ENCODE measurements at places on chromosomes 1 and 21. TPM values are rescaled to one million over a fixed set of nuclear protein-coding genes. Genes with fewer than 3 reads are reported as not detected.

DNA sequence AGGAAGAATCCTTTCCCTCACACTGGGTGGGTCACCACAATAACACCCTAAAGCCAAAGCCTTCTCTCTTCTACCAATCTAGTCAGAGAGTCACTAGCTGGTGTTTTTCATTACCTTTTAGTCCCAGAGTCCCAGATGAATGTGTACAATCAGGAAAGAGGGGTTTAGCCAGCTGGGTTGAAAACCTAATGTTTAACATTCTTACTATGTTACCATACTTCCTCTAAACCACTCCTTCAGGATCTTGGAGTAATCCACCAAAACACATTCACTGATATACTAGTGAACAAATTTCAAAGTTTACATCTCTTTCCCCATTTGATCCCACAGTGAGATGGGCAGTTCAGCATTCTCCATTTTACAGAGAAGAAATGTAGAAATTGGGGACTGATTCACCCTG lies 9.7 kb downstream of the LPAR3 start:
- no peak for DNase-seq

The TMPRSS3 gene
- total RNA-seq: 1.7 TPM

The ATP1A4 gene
- total RNA-seq: 0.96 TPM

GRCh38 chr1:116334015-116334547 lies 39.0 kb upstream of the ATP1A1 start:
- no peak for DNase-seq

The C1orf216 gene
- 13.5 TPM for total RNA-seq

DNA sequence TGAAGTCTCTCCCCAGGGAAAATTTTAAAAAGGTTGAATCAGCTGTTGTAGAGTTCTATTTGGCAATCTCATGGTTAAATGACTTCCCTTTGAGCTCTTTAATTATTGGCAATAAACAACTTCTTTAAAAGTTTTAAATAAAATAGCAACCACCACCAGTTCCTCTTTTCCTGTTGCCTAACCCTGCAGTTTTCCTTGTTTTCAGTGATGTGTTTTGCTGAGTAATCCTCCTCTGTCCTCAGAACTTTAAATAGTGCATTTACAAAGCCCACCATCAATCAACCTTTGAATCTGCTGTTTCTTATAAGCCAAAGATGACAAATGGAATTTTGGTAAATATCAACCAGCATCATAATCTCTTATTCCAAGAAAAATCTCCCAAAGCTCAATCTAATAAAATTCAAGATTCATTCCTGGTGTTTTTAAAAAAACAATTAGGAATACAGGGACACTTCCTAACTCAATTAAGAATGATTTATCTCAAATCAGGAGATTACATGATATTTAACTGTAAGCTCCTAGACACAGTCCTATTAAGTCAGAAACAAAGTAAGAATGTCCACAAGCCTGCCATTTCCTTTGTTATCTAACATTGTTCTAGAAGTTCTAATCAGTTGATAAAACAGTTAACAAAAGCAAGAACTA lies 14.8 kb downstream of the AVPR1B start:
- peak; percentile 56 for DNase-seq

The PLA2G2A gene
- 12.3 TPM for total RNA-seq

- no peak for DNase-seq
These were observed 20.3 kb downstream of the PTGS2 start for GRCh38 chr1:186659890-186660341.

The AGT gene
- not detected for total RNA-seq

DNA sequence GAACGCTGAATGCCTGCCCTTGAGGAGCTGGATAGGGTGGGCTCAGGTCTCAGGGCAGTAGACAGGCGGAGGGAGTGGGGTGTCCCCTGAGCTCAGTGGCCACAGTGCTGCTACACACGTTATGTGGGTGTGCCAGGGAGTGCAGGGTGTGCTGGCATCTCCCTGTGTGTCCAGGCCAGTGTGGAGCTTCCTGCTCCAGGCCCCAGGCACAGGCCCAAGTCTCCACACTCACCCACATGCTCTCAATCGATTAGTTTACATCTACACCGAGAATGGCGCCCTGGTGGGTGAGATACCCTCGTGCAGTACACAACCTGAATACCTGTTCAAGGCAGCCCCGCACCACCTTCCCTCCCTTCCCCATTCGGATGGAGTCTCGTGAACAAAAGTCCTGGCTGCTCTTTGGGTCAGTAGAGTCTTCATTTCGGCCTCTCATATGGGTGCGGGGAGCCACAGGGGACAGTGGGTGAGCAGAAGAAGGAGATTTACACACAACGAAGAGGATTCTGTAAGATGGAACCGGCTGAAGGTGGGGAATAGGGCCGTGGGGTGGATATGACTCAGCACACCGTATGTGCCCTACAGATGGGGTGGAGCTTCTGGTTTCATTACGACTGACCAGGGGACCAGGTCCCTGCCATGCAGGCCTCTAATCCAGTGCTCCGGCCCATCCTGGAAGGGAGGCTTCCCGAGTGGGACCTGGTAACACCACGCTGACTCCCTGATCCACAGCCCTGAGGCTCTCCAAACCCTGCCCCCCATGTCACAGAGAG lies 93.3 kb downstream of the SPSB1 start:
- no peak for DNase-seq

DNA sequence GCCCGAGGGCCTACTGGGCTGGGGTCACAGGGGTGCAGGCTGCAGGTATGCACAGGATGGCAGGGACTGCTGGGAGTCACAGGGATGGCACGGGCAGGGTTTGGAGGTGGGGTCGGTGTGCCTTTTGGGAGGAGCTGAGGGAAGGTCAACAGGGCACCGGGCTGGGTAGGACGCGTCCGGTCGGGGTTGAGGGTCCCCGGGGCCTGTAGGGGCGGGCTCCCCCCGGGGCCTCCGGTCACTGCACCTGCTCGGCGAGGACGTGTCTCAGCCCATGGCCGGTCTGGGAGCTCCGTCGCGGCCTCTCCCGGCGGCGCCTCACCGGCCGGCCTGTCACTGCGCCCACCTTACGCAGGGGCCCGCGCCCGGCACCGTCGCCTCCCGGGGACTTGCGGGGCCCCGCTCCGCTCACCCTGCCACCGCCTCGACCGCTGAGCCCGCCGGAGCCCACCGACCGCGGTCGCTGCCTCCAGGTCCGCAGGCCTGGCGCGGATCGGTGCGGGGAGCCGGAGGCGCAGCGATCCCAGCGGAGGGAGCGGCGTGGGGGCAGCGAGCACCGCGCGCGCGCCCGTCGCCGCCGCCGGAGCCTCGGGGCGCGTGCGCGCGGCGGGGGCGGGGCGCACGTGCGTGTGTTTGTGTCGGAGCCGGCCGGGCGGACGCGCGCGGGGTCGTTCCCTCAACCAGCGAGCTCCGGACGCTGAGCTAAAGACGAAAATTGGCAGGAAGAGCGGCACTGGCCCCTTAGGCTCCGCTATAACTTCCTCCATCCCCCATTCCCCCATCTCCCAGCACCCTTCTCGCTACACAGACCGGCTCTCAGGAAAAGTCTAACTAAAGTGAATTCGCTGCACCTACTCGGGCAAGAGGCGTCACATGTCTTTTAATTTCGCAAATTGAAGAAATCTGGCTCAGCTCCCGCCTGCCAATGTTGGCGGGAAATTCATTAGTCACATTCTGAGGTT lies at the start of gene AMIGO1:
TSS of gene AMIGO1 (minus strand) at position 552 of the 959 bp plus-strand sequence. CDS start 815 bp downstream, outside the sequence.
- DNase-seq: peak; percentile 50

The ASPM gene
- 12.3 TPM for total RNA-seq

GRCh38 chr1:101943237-101943636 lies 53.5 kb downstream of the OLFM3 start:
- DNase-seq: no peak

DNA sequence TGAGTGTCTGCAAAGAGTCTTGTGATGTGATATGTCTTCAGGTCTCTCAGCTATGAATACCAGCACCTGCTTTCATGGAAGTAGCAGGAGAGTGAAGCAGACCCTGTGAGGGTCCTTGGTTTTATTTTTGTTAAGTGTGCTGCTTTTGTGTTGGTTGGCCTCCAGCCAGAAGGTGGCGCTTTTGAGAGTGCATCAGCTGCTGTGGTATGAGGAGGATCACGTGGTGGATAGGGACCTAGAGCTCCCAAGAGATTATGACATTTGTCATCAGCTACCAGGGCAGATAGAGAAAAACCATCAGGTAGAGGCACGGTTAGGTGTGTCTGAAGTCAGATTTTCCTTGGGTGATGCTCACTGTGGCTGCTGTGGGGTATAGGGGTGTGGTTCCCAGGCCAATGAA lies 1232.1 kb downstream of the MRPL39 start:
- DNase-seq: no peak

DNA sequence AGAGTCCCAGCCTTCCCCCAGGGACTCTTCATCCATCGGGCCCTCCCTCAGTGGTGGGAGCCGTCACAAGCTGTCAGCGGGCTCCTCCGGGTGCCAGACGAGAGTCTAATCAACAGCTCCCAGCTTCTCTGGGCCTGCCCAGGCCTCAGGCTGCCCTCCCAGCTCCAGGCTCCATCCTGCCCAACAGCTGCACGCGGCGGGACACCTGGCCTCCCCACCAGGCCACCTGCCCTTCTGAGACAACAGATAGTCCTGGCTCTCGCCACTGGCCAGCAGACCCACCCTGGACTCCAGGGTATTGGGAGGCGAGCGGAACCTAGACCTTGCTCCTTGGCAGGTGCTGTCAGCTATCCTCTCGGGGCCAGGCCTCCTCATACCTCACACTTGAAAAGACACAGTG lies 3.1 kb downstream of the WNT4 start:
- no peak for DNase-seq

DNA sequence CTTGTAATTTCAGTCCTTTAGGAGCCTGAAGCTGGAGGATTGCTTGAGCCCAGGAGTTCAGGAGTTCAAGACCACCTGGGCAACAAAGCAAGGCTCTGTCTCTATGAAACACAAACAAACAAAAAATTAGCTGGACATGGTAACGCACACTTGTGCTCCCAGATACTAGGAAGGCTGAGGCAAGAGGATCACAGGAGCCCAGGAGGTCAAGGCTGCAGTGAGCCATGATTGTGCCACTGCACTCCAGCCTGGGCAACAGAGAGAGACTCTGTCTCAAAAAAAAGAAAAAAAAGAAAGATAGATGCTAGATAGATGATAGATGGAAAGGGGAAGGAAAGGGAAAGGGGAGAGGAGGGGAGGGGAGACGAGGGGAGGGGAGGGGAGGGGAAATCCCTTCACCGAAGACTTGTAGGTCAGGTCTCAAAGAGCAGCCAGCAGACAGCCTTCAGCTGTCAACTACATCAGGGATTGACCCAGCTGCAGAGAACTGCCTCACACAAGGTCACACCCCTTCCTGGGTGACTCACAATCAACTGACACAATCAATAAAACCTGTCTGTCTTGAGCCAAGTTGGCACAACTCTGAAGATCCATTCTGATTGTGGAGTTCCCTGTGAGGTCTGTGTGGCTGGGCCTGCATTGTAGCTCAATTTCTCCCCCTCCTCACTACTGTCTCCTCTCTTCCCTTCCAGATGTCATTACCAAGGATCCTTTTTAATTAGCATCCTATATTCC lies 200.6 kb downstream of the RGS7 start:
- DNase-seq: no peak

- no peak for DNase-seq
These were observed 23.8 kb downstream of the C1orf198 start for GRCh38 chr1:230844561-230844960.

The ERG gene
- 14.9 TPM for total RNA-seq

GRCh38 chr1:182599339-182599738 lies 4.8 kb downstream of the RGS16 start:
- no peak for DNase-seq

The SPRR2G gene
- 11.3 TPM for total RNA-seq

DNA sequence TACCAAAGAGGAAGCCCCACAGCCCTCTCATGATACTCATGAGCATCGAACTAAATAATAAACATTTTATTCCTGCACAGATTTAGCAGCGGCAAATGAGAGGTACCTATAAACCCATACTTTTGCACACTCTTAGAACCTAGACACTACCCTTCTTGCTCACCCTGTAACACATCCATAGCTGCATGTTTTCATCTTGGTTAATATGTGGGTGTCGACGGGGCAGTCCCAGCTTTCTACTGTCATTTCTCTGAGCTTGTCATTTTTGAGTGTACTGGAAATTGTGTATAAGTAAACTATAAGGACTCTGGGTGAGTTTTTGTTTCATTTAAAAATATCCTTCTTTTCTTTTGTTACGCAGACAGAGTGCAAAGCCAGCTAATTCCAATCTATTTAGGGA lies 25.5 kb downstream of the OVGP1 start:
- DNase-seq: no peak

- DNase-seq: peak; percentile 43
These were observed 43.2 kb downstream of the GJA5 start for GRCh38 chr1:147717051-147717705.

DNA sequence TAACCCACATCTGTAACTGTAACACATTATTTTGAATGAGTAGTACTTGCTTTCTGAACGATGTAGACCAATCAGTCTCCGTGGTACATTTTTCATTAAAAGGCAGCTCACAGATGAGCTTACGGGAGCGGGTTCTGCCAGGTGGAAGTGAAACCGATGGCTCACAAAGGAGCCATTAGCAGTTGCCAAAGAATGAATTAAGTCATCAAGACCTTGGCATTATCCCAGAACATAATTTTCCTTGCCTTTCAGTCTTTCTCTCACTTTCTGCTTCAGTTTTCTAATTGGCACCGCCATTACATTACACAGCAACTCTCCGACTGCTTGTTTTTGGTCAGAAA lies 33.5 kb upstream of the UTS2 start:
- DNase-seq: no peak

- DNase-seq: no peak
These were observed 50.2 kb upstream of the TACSTD2 start for GRCh38 chr1:58627221-58627620.

- DNase-seq: no peak
These were observed 25.7 kb downstream of the TMEM69 start for GRCh38 chr1:45713711-45714110.

The LCE1F gene
- not detected for total RNA-seq

The ACTL8 gene
- 1.2 TPM for total RNA-seq

The FOXD2 gene
- total RNA-seq: 0.24 TPM

The LCE1C gene
- not detected for total RNA-seq

DNA sequence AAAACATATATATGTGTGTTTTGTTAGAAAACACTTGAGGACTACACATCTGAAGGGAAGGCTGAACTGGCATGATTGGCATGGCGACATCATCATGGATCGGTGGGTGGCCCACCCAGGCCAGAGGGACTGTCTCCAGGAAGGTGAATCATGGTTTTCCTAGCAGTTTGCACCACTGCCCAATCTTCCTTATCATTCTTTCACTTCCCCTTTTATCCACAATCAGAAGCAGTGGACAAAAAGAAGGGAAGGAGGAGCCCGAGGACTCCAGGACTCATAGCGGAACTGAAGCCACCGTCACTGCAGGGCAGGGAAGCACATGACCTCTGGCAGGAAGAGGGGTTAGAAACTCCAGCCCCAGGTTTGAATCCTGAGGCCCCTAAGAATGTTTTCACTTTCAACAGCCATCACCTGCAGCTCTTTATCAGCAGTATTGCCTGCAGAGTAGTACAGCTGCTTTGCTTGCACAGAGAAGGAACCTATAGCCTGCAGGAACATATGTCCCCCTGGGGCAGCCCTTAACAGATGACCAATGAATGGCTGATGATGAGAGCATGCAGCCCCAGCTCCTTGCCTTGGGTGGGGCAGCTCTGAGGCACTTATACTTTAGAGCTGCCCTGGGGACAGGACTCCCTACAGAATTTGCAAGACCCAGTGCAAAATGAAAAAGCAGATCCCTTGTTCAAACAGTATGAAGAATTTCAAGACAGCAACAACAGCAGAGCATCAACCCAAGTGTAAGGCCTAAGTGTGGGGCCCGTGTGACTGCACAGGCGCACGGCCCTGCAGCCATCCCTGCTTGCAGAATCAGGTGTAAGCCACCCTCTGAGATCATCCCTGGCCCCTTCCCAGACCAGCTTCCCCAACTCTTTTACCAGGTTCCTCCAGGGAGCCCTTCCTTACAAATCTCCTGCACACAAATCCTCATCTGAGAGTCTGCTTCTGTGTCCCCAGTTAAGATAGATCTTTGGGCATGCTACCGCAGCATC lies 241.8 kb upstream of the IRF2BP2 start:
- DNase-seq: no peak

- no peak for DNase-seq
These were observed 20.7 kb downstream of the AGPAT3 start for GRCh38 chr21:43885721-43886120.
